ENCODE measurements at places on chromosomes 1 and 21. TPM values are rescaled to one million over a fixed set of nuclear protein-coding genes. Genes with fewer than 3 reads are reported as not detected.

Gene FCGR1A
- not detected for total RNA-seq

Gene CENPF
- total RNA-seq, result 70.5 TPM

Gene SPOCD1
- 0.81 TPM for total RNA-seq

Gene HMGN1
- total RNA-seq, result 201 TPM

Gene TNNI3K
- total RNA-seq, result 0.17 TPM

Gene FCRL1
- total RNA-seq, result not detected

Gene S100A14
- total RNA-seq, result not detected

Gene CPT2
- total RNA-seq, result 17.8 TPM

Gene LCE3C
- not detected for total RNA-seq

Gene LCE3D
- total RNA-seq, result not detected

Gene FAM72D
- 28.3 TPM for total RNA-seq

Gene BTF3L4
- 75.5 TPM for total RNA-seq

Gene RSPO1
- not detected for total RNA-seq

Gene RNU1-1
- total RNA-seq, result under 0.01 TPM
